Left lung (tissue), 14 donors: ENCODE measurements at places on chromosomes 7 and 10. TPM values are rescaled to one million over a fixed set of nuclear protein-coding genes. Genes with fewer than 3 reads are reported as not detected.

DNA sequence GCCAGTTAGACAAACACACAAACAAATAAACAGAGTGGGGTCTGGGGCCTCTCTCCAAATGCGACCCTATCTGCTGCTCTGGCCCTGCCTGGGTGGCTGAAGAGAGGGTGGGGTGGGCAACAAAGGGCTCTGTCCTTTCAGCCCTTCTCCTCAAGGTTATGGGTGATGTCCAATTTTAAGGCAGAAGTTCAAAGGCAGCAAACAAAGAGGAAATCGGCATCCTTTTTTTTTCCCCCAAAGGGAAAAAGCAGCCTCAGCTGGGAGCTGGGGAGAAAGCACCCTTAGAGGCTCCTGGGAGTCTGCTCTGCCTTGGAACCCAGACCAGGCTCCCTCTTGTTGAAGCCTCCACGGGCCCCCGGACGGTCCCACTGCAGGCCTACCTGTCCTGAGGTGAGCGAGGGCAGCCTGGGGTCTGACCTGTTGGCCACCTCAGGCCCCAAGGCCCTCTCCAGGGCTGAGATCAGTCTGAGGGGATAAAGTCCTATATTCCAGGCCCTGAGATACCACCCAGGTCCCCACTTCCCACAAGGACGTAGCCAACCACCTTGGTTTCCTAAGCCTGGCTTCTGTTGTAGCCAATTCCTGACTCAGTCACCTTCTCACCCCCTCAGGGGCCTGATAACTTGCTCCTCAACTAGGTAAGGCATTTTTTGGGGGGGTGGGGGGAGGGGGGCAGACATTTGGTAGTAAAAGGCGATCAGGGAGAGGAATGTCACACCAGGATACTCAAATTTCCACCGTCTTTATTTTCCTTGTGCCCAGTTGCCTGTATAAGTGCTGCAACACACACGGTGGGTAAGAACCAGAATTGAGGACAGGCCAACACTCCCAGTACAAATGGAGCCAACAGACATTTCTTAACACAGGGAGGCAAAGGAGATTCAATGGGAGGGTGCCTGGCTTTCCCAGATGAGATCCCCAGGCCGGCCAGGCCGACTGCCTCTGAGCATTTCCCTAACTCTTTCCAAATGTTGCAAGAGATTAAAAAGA, 4.3 kb downstream of the HOXA11 start:
- DNase-seq: no peak

DNA sequence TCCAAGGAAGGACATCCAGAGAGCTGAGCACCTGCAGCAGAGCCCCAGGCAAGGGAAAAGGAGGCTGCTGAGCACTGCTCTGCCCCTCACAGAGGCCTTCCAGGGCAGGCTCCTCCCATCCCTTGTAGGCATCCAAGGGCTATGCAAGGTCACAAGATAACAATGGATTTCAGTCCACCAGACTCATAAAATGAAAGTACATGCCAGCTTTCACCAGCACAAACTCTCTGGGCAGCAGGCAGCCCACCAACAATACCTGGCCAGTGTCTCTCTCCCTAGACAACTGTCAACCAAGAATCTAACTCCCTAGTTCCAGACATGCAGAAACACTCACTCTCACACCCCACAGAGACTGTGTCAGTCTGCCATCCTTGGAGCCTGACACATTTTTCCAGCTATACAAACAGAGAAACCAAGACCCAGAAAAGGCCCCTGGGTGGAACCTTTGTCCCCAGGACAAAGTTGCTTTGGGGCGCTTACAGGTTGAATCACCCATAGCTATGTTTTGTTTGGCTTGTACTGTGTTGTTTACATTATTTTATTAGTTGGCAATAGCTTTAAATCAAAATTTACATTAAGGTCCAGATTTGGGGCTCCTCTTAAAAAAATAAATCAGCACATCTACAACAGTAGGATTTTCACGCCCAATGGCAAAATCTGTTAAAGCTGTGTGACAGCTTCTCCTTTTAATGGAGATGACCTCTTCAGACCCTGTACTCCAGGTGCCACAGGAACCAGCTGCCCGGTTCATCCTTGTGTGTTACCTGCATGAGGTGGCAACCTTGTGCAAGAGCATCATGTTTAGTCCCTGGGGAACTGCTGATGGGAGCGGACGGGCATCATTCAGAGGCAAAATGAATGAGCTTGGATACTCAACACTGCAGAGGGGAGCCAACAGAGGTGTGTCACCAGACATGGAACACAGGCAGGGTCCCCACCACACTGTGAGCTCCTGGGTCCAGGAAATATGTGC, 5.2 kb downstream of the GRID1 start:
- peak; percentile 18 for DNase-seq

DNA sequence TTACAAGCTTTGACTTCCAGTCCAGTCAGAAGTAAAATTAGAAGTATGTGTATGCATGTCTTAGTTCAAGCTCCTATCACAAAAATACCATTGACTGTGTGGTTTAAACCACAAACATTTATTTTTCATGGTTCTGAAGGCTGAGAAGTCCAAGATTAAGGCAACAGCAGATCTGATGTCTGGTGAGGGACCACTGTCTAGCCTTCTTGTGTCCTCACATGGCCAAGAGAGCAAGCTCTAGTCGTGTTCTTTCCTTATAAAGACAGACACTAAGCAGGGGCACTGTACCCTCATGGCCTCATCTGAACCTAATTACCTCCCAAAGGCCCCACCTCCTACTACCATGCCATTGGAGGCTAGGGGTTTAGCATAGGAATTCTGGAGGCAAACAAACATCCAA, 41.3 kb upstream of the ARL4A start:
- no peak for DNase-seq

- DNase-seq: no peak
Observed at GRCh38 chr7:2412587-2413201, 9.3 kb downstream of the CHST12 start.

DNA sequence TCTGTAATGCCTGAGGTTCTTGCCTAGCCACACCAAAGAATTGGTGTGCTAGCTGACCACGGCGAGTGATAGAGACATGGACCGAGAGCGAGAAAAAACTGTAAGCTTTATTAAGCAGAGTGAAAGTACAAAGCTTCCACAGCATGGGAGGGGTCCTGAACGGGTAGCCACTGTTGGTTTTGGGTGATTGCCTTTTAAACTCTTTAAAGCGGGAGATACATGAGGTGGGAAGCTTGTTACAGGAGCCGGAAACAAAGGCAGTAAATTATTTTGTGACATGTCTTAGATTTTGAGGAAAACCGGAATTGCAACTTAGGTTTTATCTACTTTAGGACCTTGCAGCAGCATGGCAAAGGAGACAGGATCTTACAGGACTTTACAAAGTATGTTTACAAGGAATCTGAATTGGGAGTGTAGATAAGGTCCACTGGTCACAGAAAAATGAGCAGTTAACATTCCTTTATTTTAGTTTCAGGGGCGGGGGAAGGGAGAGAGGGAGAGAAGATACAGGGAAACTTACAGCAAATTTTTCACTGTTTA, 252.7 kb upstream of the MBL2 start:
- no peak for DNase-seq

The CPA2 gene
- polyA plus RNA-seq: 0.24 TPM
